ENCODE measurements at places on chromosomes 5 and 9. TPM values are rescaled to one million over a fixed set of nuclear protein-coding genes. Genes with fewer than 3 reads are reported as not detected.
A peak's percentile ranks its signal among the peaks of the same experiment; 100 is the strongest.

- DNase-seq: no peak
Measured at GRCh38 chr5:38380537-38380936, 122.2 kb downstream of the EGFLAM start.

NIPAL4 gene
- total RNA-seq: not detected

DNA sequence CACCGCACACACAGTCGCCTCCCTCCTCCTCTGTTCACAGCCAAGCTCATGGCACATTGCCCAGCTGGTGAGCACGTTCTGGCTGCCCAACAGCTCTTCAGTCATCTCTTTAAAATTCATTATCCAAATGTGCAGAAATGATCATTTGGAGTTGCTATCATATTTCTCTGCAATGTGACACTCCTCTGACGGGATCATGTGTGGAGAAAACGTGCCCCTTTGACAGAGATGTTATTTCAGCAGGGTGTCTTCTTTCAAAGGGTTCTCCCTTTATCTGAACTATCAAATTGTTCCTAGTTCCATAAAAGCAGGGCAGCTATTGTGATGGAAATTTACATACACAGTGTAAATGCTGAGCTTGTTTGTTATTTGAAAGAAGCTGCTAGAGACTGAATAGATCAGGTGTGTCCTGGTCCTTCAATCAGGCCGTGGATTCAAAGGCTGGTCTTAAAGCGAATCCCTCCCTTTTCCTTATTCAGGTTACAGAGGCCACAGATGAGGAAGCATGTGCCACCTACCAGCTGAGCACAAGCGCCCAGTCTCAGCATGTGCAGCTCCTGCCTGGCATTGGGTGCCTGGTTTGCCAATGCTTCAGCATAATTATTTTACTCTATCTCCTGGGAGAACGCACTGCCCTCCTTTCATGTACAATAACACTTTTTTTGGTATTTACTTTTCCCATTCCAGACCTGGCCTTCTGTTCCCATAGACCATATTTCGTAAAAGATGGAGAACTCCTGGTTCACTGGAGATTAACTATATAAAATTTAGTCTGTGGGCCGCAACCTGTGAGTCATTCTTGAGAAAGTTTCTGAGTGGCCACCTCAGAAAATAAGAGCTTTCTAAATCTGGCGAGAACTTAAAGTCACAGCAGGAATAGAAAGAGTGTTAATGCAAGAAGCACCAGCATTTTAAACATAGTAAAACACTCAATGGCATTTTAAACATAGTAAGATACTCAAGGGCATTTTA, 433.7 kb downstream of the ENC1 start:
- DNase-seq: no peak

DNA sequence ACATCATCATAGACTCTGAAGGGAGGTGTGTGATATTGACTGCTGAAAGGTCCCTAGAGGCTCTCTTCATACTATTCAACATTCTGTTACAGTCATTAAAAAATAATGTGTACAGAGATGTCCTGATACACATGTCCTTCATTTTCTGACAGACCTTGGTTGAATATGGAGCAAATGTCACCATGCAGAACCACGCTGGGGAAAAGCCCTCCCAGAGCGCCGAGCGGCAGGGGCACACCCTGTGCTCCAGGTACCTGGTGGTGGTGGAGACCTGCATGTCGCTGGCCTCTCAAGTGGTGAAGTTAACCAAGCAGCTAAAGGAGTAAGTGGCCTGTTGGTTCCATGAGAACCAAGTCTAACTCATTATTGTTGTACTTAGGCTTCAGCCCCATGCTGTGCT, 132.4 kb downstream of the SNCAIP start:
- no peak for DNase-seq

DNA sequence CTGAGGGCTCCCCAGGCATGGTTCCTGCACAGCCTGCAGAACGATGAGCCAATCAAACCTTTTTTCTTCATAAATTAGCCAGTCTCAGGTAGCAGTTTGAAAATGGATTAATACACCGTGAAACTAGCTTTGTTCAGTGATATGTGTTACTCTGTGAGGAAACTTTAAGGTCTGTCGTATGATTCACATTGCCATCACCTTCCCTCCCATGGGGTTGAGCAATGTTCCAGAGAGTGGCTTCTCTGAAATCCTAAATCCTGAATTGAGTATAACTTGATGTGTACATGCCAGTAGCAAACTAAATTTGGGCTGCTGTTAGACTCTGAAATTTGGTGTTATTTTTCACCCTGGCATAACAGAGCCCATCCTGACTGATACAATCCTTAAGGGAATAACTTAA, 866.4 kb upstream of the C9orf72 start:
- DNase-seq: no peak

- no peak for DNase-seq
Measured at GRCh38 chr9:77290373-77290772, 113.0 kb downstream of the VPS13A start.

SNX18 gene
- total RNA-seq: 1.7 TPM

THBS4 gene
- total RNA-seq: 3.9 TPM

SLCO6A1 gene
- not detected for total RNA-seq

PCDHB13 gene
- total RNA-seq: 0.69 TPM

GRCh38 chr5:80725446-80725845, 70.7 kb upstream of the DHFR start:
- no peak for DNase-seq

DNA sequence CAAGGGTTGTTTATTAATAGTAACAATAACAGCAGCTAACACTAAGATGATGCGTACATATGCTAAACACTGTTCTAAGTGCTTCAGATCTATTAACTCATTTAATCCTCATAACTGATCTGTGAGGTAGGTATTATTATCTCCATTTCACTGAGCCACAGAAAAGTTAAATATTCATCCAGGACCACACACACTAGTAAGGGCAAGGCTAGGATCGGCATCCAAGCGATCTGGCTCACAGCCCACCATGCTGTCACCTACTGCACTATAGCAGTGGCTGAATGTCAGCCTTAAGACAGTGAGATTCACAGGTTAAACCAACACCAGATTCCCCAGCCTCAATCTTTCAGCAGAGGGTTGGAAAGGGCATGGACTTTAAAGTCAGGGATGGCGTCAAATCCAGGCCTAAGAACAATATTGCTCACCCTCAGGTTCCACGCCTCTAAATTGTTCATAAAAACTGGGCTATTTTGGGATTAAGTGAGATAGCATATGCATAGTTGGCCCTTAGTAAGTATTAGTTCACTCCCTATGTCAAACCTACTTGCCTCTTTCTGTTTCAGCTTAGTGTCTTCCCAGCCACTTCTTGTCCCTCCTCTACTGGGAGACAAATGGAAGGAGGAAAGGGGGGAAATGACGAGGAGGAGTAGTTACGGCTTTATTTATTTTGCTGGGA, 150.8 kb downstream of the MAPKAP1 start:
- peak; percentile 32 for DNase-seq

- DNase-seq: no peak
Measured at GRCh38 chr5:39760385-39761198, 335.8 kb upstream of the DAB2 start.

Data from Karpas-422 (cell line).